A673 (cell line): ENCODE measurements at places on chromosomes 11 and 22. TPM values are rescaled to one million over a fixed set of nuclear protein-coding genes. Genes with fewer than 3 reads are reported as not detected.

- no peak for DNase-seq
Measured at GRCh38 chr11:61111786-61112517, 9.7 kb downstream of the CD5 start.

DNA sequence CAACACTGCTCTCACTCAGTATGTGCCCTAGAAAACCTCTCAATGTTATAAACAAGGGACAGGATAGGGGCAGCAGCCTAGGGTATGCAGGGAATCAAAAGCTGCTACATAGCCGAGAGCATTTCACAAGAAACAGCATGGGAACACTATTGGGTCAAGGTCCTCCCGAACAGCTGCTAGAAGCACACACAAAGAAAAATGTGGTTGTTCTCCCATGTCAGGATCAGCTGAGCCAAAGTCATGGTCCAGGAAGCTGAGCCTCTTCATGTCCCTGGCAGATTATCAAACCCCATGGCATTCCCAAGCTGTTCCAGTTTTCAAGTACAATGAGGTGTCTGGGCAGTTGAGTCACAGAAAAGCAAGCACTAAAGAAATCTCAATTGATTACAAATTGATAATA lies 21.0 kb upstream of the GDPD4 start:
- DNase-seq: no peak

- DNase-seq: no peak
Measured at GRCh38 chr22:18978506-18978905, 42.4 kb upstream of the PRODH start.

GRCh38 chr11:74330075-74330858 lies 18.8 kb upstream of the P4HA3 start:
- no peak for DNase-seq

GRCh38 chr11:12222055-12222792 lies 111.8 kb downstream of the MICAL2 start:
- no peak for DNase-seq

DNA sequence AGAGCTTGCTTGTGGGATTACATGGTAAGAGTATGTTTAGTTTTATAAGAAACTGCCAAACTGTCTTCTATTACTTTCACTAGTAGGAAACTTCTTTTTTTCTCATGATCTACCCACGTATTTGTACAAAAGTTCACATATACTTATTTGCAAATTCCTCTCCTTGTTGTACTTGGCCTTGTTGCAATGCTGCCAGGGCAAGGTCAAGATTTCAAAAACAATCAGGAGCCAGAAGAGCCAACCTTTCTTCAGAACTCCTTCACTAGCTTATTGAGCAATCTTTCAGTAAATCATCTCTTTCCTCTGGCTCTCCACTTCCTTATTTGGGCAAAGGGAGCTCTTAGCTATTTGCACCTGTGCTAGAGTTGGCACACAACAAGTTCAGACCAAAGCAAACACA lies 9.7 kb downstream of the SRSF8 start:
- DNase-seq: no peak

Gene APLNR
- total RNA-seq: 0.66 and 0.67 TPM in 2 replicates

DNA sequence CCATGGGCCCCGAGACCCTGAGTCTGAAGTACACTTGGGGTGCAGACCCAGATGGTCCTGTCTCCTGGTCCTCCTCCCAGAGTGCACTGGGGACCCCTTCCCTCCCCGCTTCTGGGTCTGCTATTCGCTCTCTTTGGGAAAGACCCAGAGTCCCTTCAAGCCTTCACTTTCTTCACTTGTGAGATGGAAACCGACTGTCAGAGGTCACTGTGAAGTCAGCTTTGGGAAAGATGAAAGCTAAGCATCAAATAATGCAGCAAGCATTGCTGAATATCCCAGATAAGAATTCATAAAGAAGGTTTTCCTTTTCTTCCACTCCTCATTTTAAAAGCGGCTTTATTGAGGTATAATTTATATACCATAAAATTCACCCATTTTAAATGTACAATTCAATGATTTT lies 105.0 kb upstream of the CSNK2A3 start:
- no peak for DNase-seq

Gene TSGA10IP
- not detected in 2 replicates for total RNA-seq

Gene PUS3
- total RNA-seq: 18.7 and 20.9 TPM in 2 replicates

Gene POLR2F
- 150 and 162 TPM in 2 replicates for total RNA-seq

- no peak for DNase-seq
Measured at GRCh38 chr11:123143476-123143875, 51.6 kb downstream of the CLMP start.

DNA sequence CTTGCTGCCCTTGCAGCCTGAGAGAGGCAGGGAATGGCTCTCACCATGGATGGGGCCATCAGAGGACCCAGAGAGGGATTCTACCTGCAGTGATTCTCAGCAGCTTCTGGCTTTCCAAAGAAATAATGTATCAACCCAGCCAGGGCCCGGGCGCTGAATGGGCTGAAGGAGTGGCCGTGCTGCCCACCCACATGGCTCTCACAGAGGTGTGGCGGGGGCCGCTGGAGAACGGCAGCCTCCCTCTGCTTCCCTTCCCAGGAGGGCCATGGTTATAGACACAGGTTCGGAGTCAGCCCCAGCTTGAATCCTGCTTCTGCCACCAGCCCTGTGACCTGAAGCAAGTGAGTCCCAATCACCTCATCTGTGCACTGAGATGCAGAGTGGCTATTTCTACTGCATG lies 82.7 kb downstream of the THAP12 start:
- DNase-seq: no peak

GRCh38 chr22:20465759-20466077 lies 28.1 kb upstream of the SCARF2 start:
- no peak for DNase-seq

Gene EHF
- total RNA-seq: not detected in 2 replicates

Gene ARHGEF17
- 24.0 and 32.0 TPM in 2 replicates for total RNA-seq

DNA sequence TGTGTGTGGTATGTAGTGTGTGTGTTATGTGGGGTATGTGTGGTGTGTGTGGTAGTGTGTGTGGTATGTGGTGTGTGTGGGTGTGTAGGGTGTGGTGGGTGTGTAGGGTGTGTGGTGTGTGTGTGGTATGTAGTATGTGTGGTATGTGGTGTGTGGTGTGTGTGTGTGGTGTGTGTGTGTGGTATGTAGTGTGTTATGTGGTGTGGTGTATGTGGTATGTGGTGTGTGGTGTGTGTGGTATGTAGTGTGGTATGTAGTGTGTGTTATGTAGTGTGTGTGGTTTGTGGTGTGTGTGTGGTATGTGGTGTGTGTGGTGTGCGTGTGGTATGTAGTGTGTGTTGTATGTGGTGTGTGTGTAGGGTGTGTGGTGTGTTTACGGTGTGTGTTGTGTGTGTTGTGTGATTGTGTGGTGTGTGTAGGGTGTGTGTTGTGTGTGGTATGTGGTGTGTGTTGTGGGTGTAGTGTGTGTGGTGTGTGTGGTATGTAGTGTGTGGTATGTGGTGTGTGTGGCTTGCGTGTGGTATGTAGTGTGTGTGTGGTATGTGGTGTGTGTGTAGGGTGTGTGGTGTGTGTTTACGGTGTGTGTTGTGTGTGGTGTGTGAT lies 4.2 kb upstream of the PPP6R2 start:
- no peak for DNase-seq

Gene FANCF
- total RNA-seq: 14.8 and 15.0 TPM in 2 replicates

Gene CCDC83
- total RNA-seq: not detected in 2 replicates

DNA sequence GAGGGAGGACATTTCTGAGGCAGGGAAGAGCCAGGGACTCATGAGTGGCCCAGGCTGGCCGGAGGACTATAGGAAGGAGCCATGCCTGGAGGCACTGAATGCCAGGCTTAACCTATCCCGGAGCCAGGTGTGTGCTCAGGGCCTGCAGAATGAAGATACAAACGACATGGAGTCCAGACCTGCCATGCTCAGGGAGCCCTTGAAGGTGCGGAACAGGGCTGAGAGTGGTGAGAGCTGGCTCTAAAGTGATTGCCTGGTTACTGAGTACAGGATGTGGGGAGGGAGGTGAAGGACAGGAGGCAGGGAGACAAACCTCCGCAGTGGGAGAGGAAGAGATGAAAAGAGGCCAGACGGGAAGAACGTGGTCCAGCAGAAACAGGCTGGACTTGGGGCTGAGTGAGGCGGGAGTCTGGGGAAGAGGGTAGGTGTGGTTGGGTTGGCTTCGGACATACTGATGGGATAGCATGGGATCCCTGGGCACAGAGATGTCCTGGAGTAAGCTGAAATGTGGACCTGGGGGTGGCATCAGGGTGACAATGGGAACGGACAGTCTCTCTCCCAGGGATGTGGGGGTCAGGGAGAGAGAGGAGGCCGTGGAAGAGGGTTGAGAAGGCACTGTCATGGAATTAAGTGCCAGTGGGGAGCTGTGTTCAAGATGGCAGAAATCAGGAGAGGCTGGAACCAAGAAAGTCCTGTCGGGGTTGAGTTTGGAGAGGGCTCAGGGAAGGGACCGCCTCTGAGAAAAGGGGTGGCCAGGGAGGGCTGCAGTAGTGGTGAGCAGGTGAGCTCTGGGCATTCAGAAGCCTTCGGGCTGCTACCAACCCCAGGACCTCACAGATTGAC lies 1.5 kb upstream of the ANKRD13D start:
- DNase-seq: no peak

- DNase-seq: no peak
Measured at GRCh38 chr22:29201782-29202181, 3.9 kb upstream of the EMID1 start.

Gene MFRP
- not detected in 2 replicates for total RNA-seq
